ENCODE measurements at places on chromosomes 6 and 20.

GRCh38 chr20:21136015-21136732, 10.3 kb downstream of the KIZ start:
- DNase-seq: no peak

- DNase-seq: no peak
These were observed 62.5 kb upstream of the TIAM2 start for GRCh38 chr6:154932515-154933027.

- DNase-seq: no peak
These were observed 36.4 kb downstream of the FRMD1 start for GRCh38 chr6:168042426-168043192.

- no peak for DNase-seq
These were observed 283.4 kb upstream of the TBX18 start for GRCh38 chr6:85047818-85048217.

DNA sequence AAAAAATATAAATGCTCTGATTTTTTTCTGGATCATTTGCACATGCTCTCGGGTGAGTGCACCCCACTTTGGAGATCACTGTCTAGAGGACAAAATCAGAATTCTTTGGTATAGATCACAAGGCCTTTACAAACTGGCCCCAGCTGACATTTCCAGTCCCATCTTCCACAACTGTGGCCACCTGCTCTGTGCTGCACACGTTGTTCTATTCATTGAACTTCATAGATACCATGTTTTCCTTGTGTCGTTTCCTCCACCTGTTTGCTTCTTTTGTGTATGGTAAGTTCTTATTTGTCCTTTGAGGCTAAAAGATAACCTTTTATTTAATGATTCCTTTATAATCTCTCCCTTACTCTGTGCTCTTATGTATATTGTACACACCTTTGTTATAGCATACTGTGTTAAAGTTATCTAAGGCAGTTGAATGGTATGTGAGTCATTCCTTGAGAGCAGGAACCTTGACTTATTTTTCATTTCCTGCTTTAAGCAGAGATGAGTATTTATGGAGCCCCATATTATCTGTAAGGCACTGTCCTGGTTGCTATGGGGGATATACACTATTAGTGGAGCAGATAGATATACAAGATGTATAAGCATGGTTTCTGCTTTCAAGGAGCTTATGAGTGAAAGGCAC, 12.0 kb upstream of the SLC17A5 start:
- no peak for DNase-seq

Data from stimulated activated CD4-positive, alpha-beta T cell treated with anti-CD3 and anti-CD28 coated beads, Interleukin-1b, Interleukin-23, amount 100 ng/mL, for 1 hour (primary cell).